Neural progenitor cell (in vitro differentiated cells): ENCODE measurements at places on chromosomes 13 and 19. TPM values are rescaled to one million over a fixed set of nuclear protein-coding genes. Genes with fewer than 3 reads are reported as not detected.

Gene NAPA
- total RNA-seq: 30.2 and 44.9 TPM in 2 replicates

Gene EXOC3L2
- total RNA-seq: 0.06 TPM in 1 of 2 replicates, not detected in the other

Gene SIGLEC10
- total RNA-seq: not detected in 2 replicates

DNA sequence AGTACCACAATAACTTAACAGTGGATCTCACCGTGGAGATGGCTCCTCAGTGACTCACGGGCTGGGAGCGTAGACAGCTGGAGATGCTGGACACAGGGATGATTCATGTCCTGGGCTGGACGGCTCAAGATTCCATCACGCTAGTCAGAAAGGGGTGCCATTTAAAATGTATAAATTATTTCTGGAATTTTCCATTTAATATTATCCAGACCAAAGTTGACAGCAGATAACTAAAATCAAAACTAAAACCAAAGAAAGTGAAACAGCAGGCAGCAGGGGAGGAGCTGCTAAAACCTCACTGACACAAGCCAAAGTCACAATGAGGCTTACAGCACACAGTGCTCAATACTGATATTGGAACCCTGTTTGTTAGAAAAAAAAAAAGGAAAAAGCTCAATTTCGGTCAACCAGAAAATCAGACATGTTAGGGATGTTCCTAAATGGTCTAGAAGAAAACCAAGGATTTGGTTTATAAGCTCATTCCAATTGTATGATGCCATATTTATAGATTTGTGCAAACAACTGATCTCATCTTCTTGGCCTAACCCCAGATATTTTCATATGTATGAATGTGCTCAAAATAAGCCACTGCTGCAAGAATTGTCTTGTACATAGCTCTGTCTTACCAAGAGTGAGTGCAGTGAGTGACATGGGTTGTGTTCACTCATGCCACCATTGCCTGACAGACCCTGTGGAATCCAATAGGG lies 111.8 kb downstream of the SACS start:
- DNase-seq: no peak

GRCh38 chr13:59766236-59766635 lies 397.5 kb downstream of the DIAPH3 start:
- no peak for DNase-seq

- DNase-seq: no peak
These were observed 222.0 kb upstream of the ARGLU1 start for GRCh38 chr13:106789911-106790310.

DNA sequence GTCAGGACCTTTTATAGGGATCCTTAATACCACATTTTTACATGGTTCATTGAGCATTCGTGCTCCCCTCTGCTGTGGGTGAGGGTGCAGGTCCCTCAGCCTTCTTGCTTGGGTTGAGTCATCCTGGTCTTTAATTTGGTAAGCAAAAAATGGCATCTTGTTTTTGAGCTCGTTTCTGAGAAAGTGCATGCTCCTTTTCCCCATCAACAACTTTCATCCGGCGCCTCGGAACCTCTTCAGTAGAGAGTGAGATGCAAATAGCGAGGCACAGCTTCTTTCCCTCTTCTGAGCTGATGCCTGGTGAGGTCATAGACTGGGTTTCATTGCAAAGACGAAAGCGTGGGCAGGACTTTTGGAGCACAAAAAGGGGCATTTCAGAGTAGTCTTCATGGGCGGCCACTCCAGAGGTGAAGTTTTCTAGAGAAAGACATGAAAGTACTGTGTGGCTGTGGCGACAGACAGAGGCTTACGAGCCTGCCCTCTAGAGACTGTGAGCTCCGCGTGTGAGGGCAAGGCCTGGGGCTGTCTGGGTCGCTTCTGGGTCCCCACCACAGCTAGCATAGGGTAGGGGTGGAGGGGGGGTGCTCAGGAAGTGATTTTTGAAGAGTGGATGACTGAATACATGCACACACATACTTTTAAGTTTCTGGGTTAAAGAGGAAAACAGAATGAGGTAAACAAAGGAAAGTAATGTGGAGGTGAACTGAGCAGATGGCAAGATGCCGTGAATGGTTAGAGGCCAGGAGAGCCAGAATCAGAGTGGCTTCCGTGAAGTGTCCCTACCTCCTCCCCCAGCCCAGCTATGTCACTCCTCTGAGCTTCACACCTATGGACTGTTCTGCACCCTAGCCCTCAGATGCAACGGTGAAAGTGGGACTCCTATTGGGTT lies 44.3 kb downstream of the BBC3 start:
- DNase-seq: no peak

GRCh38 chr19:10935371-10936059 lies 6.9 kb downstream of the TIMM29 start:
- no peak for DNase-seq

DNA sequence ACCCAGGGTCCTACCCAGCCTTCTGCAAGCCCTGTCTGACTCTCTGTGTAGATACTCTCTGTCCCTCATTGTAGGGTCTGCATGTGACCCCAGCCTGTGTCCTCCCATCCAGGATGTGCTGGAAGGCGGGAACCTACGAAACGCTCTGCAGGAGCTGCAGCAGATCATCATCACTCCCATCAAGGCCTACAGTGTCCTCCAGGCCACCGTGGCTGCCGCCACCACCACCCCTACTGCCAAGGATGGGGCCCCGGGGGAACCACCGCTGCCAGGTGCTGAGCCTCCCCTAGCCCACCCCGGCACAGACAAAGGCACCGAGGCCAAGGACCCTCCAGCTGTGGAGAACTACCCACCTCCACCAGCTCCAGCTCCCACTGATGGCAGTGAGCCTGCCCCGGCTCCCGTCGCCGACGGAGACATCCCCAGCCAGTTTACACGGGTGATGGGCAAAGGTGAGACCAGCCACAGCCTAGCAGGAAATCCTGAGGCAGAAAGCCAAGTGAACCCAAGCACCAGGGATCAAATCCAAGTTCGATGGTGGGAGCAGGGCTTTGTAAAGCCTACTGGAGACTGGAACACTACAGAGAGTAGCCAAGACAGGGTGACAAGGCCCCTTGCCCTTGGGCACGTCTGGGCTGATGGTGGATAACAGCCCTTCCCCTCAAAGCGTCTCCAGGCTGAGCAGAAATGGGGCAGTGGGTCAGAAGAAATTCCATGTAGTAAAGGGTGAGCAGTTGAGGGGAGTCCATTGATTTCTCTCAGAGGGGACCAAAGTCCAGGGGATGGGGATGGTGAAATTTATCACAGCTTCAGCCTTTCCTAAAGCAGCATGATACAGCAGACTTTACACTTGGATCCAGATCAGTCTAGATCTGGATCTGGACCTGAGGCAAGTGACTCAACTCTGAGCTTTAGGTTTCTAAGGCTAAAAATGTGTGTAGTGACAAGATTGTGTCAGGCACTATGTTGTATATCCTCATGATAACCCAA lies 13.2 kb downstream of the PAF1 start:
- no peak for DNase-seq

- DNase-seq: peak; percentile 2
These were observed 11.3 kb downstream of the ZNF571 start for GRCh38 chr19:37583340-37583739.

DNA sequence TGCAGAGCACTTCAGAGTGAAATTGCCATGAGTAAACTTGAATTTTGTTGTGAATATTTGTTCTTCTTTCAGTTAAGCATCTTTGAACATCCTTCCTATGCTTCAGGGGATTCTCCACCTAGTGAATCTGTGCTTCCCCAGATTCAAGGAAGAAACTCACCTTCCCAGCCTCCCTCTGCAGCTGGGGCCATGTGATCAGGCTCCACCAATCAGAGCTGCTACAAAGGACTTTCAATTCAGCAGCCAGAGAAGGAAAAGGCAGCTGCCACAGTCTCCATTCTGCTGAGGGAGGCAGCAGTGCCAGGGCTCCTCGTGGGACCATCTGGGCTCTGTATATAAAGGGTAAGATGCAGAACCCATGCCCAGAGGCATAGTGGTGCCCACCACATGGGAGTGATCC lies 89.7 kb upstream of the SIAH3 start:
- no peak for DNase-seq

GRCh38 chr19:57171551-57172081 lies 4.3 kb upstream of the DUXA start:
- peak; percentile 83 for DNase-seq

GRCh38 chr13:71864094-71864985 lies 2.7 kb downstream of the DACH1 start:
- DNase-seq: peak; percentile 87

DNA sequence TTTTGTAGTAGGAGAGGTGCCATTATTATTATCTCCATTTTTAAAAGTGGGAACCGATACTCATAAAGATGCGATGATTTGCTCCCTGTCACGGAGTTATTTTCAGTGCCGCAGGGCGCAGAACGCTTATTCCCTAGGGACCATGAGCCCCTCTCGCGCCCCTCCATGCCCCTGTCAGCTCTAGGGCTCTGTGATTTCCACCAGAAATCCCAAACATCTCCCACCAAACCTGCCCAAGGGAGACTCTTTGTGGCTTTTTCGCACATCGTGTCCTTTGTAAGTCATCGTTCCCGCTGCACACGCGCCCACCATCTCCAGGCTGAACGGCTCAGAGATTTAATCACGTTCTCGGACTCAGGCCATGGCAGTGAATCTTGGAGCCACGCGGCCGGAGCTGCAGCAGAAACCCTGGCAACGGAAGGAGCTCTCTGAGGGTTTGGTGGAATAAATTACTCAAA lies 105.1 kb downstream of the DNAJC15 start:
- DNase-seq: no peak

DNA sequence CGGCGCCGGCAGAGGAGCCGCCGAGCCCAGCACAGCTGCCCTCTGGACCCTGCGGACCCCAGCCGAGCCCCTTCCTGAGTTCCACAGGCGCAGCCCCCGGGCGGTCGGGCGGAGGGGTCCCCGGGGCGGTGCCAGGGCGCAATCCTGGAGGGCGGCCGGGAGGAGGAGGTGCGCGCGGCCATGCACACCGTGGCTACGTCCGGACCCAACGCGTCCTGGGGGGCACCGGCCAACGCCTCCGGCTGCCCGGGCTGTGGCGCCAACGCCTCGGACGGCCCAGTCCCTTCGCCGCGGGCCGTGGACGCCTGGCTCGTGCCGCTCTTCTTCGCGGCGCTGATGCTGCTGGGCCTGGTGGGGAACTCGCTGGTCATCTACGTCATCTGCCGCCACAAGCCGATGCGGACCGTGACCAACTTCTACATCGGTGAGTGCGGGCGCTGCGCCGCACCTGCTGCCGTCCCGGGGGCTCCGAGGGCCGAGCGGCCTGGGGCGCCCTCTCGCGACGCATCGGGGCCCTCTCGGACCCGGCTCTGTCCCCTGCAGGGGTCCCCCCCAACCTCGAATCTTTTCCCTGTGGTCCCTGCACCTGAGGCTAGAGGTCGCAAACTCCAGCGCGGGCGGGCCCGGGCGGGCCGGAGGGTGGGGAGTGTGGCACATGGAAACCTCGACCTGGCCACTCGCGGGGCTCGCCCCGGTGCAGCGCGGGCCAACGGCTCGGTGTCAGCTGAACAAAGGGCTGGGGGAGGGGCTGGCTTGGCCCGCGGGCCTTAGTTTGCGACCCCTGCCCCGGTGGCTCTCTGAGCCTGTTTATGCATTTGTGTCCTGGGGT lies at the start of gene KISS1R:
TSS of gene KISS1R (plus strand) at position 11 of the 829 bp plus-strand sequence. CDS start at position 181, 170 bp downstream.
- DNase-seq: peak; percentile 93

GRCh38 chr19:15124572-15125231 lies 17.5 kb downstream of the SYDE1 start:
- no peak for DNase-seq

DNA sequence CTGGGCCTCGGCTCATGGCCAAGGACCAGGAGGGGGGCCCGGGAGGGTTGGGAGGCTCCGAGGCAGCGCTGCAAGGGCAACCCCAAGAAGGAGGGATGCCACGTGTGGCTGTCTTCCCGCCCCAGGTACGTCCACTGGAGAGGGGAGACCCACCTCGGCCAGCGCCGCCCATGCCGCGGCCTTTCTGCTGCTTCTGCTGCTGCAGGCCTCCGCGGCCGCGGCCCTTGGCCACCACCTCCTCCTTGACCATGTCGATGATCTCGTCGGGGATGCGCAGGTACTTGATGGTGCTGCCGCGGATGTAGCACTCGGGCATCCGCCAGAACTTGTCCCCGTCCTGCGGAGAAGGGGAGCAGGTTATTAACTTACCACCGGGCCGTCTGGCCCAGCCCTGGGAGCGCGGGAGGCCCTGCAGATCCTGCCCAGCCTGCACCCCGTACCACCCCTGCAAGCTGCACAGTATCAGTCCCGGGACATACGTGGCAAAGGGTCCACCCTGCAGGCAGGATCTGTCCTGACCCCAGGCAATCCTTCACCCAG lies 13.3 kb downstream of the LSM4 start:
- DNase-seq: no peak

GRCh38 chr19:16778796-16779411 lies 50.3 kb upstream of the SIN3B start:
- peak; percentile 69 for DNase-seq

DNA sequence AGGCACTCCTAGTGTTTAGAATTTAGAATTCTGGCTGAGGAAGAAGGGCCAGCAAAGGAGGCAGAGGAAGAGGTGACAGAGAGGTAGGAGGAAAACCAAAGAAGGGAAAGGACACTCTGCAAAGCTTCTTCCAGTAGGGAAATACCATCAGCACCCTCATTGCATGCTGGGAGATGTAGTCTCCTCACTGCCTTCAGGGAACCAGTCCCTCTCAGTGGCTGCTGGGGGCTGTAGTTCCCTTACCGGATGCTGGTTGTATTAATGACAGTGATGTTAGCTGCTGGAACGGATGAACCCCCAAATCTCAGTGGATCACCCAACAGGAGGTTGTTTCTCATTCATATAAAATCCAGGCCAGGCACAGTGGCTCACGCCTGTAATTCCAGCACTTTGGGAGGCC lies 10.1 kb downstream of the GRIN2D start:
- peak; percentile 80 for DNase-seq

GRCh38 chr19:9065457-9066014 lies 21.3 kb upstream of the OR1M1 start:
- no peak for DNase-seq
